Cardiac muscle cell (in vitro differentiated cells and primary cell): ENCODE measurements at places on chromosomes 5 and 9.

- DNase-seq: peak; percentile 67
These were observed 5.3 kb downstream of the SLC34A1 start for GRCh38 chr5:177389241-177390169.

DNA sequence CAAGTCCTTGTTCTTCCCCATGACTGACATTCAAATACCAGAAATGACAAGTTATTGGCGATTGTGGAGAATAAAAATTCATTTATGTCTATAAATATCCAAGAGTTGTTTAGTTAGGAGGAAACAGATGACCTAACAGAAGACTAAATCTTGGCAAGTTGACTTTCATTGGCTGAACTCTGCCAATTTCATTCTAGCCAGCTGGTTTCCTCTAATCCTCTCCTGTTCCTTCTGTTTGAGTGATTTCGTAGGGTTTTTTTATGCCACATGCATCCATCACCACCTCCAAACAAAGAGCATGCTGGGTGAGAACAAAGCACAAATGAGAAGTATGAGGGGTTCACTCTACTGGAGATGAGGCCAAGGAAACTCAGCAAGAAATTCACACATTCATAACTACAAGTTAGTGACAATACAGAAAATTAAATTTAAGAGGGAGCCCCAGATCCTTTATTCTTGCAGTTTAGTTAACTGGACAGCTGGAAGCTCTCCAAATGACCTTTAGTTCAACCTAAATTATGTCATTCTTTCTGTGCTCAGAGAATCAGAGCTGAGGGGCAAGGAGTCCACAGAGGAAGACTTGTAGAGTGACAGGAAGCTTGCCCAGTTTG lies 932.0 kb downstream of the TLE4 start:
- DNase-seq: no peak

DNA sequence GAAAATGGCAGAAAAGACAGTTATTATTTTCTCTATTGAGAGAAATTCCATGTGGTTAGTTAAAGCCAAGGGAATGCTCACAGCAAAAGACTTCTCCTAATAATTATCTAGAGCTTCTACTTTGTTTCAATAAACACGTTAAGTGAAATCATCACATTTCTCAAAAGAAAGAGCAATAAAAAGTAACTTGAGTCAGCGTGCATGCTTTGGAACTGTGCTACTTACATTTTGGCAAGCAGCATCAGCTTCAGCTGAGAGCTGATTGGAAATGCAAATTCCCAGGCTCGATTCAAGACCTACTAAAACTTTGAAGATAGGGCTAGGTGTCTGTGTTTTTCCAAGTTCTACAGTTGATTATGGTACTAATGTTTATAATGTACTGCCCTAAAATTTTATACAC lies 132.1 kb downstream of the CDH18 start:
- DNase-seq: no peak

DNA sequence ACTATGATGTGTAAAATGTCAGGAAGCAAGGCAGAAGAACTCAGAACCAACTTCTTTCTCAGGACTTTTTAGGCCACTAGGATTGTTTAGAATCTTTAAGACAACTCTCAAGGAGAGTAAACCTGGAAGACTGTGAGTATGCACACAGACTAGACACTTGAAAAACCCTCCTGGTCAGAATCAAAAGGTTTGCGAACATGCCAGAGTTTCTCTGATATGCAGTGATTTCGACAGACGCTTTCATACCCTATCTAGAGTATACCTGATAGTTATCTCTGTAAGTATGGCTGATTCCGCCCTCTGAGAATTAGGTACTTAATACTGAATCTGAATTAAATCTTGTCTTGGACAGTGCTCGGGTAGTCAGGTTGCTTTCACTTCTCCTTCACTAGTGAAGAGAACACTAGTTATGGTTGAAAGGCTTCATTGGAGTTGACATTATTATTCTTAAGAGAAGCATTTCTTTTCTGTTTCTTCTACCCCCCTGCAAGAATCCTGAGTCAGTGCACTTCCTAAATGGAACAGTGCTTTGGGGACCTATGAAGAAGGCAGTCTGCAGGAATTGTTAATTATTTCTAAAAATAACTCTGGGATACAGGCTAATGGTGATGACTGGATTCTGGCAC lies 158.1 kb downstream of the HACD4 start:
- no peak for DNase-seq

DNA sequence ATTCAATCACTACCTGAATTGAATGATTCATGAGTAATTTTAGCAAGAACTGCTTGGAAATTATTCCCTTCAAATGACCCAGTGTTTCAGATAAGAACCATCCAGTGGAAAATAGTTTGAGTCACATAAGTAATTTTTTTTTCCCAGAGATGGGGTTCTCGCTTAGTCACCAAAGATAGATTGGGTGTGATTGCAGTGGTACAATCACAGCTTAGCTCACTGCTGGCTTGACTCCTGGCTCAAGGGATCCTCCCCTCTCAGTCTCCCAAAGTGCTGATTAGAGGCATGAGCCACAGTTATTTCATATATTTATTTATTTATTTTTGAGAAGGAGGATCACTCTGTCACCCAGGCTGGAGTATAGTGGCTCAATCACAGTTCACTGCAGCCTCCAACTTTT lies 574.5 kb upstream of the ARRDC3 start:
- no peak for DNase-seq

- peak; percentile 72 for DNase-seq
These were observed 11.0 kb upstream of the TRAF1 start for GRCh38 chr9:120937596-120937995.

DNA sequence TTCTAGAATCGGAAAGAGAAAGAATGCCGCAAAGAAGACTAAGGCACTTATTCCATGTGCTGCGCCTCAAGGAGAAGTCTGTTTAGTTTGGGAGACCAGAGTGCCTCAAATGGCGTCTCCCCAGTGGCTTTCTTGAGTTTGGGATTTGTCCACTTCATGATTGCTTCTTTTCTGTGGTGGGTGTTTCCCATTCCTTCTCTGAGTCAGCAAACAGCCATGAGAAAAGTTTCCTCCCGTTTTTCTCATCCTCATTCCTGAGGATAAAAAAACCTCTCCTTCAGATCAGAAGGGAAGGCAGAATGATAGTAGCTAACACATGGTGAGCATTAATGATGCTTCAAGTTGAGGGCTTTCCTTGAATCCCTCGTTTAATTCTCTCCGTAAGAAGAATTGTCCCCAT lies 275.9 kb upstream of the WWC1 start:
- DNase-seq: no peak

DNA sequence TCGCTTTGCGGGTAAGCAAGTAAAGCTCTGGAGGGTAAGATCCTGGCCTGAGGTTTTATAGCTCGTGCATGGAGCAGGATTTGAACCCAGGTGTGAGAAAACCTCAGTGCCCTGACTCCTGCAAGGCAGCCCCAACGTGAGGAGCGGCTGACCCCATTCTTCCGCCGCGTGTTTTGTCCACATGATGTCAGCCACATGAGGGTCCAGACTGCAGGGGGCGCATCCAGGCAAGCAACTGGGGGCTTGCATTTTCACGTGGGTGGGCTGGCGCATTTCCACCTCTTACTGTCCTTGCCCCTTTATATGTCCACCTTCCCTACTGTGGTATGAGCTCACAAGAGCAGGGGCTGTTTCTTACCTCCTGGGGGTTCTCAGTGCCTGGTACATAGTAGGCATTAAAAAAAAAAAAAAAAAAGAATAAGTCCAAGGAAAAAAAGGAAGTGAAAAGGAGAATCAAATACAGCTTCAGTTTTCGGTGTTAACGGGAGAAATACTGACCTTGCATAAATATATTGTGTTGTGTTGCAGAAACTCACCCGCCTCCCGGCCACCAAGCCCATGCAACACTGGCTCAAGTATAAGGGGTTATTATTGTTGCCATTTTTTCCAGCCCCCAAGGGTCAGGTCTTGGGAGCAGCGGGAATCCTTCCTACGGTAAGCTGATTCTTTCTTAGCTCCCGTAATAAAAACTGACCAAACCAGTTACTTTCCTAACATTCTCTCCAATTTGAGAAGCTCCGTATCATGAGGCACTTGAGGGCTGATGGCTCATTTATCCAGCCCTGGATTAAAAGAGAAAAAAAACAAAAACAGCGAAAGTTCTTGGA lies 15.0 kb downstream of the TLX3 start:
- DNase-seq: no peak

DNA sequence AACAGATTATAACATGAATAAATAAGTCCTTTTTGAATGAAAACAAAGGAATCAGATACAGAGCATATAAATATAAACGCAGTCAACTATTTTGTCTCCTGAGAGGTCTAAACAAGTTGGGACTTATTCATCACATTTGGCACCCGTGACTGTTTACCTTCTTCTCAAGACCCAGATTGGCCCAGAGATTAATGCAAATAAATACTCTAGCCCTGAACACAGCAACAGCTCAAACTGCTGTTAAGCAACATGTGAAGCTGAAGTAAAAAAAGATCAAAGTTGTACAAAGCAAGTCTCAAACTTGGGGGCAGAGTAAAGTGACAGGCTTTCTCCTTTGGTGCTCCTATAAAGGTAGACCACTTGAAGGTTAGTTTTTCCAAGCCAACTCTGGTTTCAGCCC lies 95.0 kb upstream of the NR5A1 start:
- DNase-seq: no peak

- DNase-seq: no peak
These were observed 2.3 kb downstream of the EIF4E1B start for GRCh38 chr5:176632745-176633144.

GRCh38 chr9:135536216-135536615 lies 9.7 kb upstream of the OBP2A start:
- peak; percentile 85 for DNase-seq

DNA sequence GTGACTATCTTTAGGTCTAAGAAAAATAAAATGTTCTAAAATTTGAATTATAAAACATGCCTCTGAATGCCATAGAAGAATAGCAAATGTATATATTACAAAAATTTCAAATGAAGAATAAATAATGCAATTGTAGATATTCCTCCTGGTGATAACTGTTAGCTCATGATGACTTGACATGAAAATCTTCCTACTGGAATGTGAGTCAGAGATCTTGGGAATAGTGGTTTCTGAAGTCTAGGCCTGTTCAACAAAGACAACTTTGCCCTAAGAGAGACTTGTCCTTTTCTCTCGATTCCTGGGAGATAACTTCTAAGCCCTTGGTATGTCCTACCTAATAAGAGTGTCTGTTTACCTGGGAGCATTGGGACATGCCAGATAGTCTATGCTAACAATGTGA lies 746.3 kb upstream of the RIOK2 start:
- no peak for DNase-seq

- no peak for DNase-seq
These were observed 138.6 kb downstream of the GNAQ start for GRCh38 chr9:77892955-77893514.

- no peak for DNase-seq
These were observed 24.9 kb downstream of the ATOX1 start for GRCh38 chr5:151733358-151734063.

GRCh38 chr5:134148986-134149539 lies 27.7 kb downstream of the SKP1 start:
- DNase-seq: no peak

- no peak for DNase-seq
These were observed 62.2 kb downstream of the SLC38A9 start for GRCh38 chr5:55649963-55650362.

DNA sequence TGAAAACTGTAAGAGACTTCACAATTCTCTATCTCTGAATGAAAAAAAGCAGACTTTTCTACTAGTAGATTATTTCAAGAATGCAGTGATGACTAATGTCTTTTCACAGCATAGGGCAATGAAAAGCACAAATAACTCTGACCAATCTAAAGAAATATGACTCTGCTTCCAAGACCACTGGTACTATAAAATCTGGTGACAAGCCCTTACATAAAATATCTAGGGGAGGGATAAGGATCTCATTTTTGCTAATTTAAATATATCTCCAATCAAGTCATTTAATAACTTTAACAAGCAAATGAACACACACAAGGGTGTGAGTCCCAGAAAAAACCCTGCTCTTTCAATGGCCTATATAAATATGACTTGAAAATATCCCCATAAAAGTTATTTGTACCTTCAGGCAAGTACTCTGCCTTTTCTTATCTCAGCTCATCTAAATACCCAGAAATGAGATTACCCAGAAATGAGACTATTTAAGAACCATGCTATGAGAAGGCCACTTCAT lies 105.2 kb downstream of the GNAQ start:
- DNase-seq: no peak

DNA sequence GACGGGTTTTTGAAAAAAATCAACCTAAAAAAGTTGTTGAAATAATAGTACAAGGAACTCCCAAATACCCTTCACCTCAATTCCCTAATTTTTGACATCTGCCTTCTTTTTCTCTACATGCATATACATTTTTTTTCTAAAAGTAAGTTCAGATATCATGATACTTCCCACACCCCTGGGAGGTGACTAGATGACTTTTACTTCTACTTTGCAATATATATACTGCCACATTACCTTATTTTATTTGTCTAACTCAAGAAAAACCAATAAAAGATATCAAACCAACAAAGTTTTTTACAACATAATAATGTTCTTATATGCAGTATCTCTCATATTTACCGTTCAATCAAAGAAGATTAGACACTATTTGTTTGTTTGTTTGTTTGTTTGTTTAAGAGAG lies 31.1 kb downstream of the CCNJL start:
- no peak for DNase-seq

GRCh38 chr5:170571875-170572852 lies 68.3 kb downstream of the KCNIP1 start:
- DNase-seq: no peak

DNA sequence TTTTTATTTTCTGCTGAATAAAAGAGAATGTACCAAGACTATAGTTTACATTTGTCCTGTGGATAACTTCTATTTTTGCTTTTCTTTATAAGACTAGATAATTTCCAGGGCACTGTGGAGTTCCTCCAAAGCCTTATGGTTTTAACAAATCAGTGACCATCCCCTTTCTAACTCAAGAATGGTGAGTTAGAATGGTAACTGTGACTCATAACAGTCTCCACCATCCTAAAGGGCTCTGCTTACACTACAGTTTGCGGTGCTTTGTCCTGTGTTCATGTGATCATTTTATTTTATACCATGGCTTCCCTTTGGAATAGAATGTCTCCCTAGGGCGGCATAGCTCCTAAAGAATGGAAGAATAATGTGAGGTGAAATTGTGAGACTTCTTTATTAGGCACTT lies 30.2 kb downstream of the WDR36 start:
- no peak for DNase-seq

DNA sequence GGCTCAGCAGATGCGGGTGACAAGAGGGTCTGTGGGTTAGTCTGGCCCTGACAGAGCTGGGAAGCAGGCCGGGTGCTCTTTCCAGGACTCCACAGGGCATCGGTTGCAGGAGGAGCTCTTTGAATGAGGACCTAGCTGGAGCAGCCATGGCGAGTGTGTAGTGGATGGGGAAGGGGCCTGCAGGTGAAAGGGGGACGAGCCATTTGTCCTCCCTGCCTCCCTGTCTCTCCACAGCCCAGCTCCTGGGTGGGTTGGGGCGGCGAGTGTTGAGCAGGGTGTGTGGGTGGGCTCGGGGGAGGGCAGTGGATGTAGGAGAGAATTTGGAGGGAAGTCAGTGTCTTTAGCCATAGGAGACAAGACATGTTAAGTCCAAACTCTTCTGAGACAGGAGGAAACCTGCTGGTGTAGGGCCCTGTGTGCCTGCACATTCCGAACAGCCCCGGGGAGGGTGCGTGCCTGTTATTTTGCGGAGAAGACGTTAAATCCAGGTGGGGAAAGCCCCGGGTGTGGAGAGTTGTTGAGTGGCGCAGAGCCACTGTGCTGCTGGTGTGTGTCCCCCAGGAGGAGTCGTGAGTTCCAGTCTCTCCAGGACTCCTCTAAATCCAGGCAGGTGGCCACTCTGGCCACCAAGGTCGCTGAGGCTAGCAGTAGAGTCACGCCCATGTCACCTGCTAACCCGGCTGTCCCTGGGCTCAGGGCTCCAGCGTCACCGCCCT lies 73.6 kb downstream of the PSMB7 start:
- DNase-seq: no peak
